ENCODE measurements at places on chromosomes 3 and 15.

- no peak for DNase-seq
Observed at GRCh38 chr3:15060029-15060428, 5.1 kb downstream of the MRPS25 start.

GRCh38 chr15:97783240-97783639 lies 177.3 kb upstream of the ARRDC4 start:
- DNase-seq = no peak

GRCh38 chr3:194858382-194858781 lies 172.7 kb downstream of the FAM43A start:
- no peak for DNase-seq

DNA sequence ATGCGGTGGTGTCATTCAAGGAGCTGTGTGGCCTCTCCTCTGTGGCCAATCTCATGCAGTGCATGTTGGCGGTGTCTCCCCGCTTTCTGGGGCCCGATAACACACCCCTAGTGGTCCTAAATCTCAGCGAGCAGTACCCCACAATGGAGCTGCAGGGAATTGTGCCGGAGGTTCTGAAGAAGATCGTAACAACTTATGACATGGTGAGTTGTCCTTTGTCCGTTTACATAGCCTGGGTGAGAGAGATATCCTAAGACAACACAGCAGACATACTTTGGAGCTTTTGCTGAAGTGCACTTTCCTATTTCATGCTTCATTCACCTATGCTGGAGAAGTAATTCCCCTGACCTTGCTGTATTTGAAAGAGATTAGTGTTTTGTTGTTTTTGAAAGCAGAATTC lies 130.0 kb downstream of the PLCL2 start:
- no peak for DNase-seq

DNA sequence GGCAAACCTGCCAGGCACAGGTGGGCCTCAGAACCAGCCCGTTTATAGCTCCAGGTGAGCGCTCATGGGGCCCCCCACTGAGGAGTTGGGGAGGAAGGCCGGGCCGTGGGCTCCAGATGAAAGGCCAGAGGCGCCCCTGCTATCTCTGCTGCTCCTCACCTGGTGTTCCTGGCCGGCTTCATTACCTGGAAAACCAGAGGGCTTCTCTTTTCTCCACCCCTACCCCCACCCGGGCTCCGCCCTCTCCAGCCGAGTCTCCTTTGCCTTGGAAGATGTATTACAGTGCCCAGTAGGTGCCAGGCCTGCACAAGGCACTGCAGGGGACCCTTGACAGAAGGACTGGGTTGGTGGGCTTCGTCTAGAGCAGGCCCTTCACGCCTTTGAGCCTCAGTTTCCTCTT lies 111.4 kb downstream of the WNT7A start:
- no peak for DNase-seq

DNA sequence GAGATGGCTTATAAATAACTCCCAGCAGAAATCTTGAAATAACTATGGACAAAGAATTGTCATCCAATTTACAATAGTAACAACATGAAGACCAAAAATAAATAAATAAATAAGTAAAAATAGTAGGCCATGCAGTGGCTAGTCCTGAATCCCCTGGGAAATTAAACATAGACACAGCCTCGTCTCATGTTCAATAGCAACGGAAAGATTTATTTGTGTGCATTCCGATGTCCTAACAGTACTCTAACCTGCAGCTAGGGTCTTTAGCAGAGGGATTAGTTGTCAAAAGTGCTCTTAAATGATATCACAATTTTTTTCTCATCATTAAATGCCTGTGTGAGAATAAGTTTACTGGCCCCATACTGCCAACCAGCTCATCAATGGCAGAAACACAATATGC lies 474.2 kb downstream of the MAGI1 start:
- no peak for DNase-seq

- DNase-seq = no peak
Observed at GRCh38 chr3:193850084-193850619, 257.1 kb downstream of the OPA1 start.

- no peak for DNase-seq
Observed at GRCh38 chr3:52086461-52086860, 30.1 kb upstream of the DUSP7 start.

All from stimulated activated naive B cell treated with anti-CD40 and anti-IgM and Interleukin-4, amounts not matched to agents 10 μg/mL and 1 μg/mL and 100 μg/mL, for 72 hours (primary cell).